ENCODE measurements at places on chromosomes 11 and 22.
A peak's percentile ranks its signal among the peaks of the same experiment; 100 is the strongest.

DNA sequence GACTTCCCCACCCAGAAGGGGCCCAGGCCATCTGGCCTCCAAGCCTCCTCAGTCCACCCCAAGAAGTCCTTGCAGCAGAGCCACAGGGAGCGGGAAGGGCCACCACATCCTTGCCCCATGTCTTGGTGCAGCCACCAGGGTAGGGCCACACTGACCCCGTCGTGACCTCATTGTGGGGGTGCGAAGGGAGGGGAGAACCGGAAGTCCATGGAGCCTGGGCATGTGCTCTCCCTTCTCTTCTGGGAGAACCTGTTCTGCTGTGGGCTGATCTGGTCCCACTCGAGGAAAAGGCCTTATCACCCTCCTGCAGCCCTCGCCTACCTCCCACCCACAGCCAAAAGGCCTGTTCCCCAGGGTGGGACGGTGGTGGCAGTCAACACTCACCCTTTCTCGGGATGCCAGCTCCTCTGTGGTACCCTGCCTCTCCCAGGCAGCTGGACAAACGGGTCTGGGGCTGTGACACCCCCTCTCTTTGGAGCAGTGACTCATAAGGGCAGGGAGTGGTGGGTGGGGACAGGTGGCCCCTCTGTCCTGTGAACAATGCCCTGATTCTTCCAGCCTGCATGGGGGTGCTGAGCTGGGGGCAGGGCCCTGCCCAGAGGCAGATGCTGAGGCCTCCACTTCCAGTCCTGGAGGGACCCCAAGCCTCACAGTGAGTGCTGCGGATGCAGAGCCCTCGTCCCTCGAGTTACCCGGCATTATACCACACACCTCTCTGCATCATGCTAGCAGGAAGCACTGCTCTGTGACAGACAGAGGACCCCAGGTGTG is 14.6 kb upstream of the CTSD start:
- no peak for DNase-seq

DNA sequence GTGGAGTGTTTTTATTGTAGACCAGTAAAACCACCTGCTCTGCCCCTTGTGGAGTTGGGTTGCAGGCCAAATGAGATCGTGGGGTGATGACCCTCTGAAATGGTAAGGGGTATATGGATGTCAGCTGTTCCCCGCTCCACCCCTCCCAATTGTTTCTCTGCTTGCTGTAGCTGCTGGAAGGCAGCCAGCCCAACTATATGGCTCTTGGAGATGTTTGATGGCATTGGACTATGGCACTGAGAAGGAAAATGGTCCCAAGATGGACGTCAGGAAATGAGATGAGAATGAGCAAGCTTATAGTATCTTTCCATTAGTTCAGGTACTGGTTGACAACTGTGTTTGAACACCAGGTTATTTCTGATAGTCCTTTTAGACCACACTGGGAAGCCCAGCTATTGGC is 94.8 kb upstream of the SORL1-AS1 start:
- DNase-seq: no peak

DNA sequence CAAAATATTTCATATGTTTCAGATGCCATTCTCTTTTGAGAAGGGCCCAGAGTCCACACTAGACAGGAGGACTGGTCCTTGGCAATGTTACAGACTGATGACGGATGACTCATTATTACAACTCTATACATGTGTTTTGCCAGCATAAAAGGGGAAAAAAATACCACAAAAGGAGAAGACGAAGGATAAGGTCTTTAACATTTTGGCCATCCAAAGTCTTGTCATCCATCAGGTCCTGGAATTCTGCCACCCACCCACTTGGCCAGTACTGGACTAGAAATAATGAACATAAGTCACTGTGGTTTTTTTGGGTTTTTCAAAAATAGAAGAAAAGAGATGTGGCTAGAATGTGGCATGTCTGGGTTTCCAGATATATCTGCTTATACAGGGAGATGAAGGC is 57.7 kb upstream of the BDNF start:
- DNase-seq: no peak

DNA sequence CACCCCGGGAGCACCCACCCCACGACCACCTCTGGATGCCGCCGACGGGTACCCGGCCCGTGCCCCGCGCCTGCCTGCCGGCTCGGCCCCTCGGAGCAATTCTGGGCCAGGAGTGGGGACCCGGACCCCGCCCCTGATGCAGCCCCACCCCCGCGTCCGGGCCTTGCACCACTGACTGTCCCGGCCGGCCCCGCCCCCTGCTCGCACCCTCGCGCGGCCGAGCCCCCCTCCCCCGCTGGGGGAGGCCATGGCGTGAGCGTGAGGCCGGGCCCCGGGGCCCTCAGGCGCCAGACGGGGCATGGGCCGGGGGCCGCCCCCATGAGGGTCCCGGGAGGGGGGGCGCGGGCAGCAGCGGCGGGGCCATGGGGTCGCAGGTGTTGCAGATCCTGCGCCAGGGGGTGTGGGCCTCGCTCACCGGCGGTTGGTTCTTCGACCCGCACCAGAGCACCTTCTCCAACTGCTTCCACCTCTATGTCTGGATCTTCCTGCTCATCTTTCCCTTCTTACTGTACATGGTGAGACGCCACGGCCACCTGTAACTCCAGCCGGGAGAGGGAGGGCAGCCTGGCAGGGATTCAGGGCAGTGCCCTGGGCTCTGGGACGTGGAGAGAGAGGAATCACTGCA is 486 bp downstream of the PCNX3 start:
- DNase-seq: peak; percentile 16

- DNase-seq: no peak
These were observed 15.4 kb downstream of the MS4A13 start for GRCh38 chr11:60530454-60531100.

GRCh38 chr11:16512899-16513241 is 156.5 kb upstream of the SOX6 start:
- DNase-seq: no peak

DNA sequence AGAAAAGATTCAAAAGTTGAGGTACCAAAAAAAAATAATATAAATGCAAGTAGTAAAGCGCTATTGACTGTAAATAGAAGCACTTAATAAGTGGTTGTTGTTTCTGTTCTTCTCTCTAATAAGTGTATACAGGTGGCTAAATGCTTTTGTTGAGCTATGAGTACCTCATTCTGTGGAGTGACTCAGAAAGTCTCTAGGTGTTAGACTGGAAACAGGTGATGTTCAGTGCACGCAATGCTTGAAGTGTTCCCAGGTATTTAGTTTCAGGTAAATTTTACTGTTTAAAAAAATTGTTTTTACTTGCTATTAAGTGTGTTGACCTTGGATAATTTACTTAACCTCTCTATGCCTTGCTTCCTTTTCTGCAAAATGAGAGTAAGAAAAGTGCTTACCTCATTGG is 24.2 kb downstream of the POU2AF3 start:
- no peak for DNase-seq

- DNase-seq: peak; percentile 4
These were observed 18.4 kb upstream of the TLCD5 start for GRCh38 chr11:120306519-120307242.

GRCh38 chr11:27216270-27217149 is 146.5 kb downstream of the CCDC34 start:
- no peak for DNase-seq
